Stimulated activated CD8-positive, alpha-beta memory T cell treated with anti-CD3 and anti-CD28 coated beads, Interleukin-2, amount 100 ng/mL, for 1 hour (primary cell): ENCODE measurements at places on chromosomes 4 and X.

- no peak for DNase-seq
These were observed 1047.6 kb downstream of the TECRL start for GRCh38 chr4:63361628-63362027.

- no peak for DNase-seq
These were observed 16.5 kb downstream of the CXCL1 start for GRCh38 chr4:73885574-73886267.

DNA sequence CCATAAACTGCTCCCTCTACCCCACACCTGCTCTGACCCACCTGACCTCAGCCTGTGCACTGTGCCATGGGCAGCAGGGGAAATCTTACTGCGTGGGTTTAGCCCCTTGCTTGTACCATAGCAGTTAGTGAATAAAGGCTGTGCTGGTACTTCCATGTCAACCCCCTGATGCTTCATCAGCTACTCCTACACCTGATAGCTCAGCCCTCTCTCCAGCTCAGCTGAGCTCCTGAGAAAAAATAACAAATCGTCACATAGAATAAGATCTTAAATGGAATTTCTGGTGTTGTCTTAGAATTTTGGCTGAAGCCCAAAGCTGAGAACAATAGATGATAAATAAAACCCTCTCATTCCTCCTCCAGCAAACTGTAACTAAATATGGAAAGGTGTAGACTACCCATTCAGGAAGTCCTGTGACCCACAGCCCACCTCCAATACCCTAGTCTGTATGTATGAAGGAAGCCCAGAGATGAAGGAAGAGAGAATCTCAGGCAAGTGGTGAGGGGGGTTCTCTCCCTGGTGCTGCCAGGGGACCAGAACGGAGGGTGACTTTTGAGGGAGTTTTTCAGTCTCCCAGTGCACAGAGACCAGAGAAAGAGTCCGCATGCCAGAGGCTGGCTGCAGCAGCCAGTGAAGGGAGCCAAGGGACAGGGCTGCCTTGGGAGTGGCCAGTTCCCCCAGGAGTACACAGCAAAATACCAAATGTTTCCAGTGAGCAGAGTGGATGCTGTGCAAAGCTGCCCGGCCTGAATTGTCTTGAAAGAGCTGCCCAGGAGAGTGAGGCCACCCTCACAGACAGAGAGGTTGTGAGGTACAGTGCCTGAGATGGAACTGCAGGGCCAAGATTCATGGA lies 227.3 kb downstream of the QDPR start:
- no peak for DNase-seq

GRCh38 chr4:74331944-74332343 lies 23.7 kb downstream of the EPGN start:
- DNase-seq, result no peak

DNA sequence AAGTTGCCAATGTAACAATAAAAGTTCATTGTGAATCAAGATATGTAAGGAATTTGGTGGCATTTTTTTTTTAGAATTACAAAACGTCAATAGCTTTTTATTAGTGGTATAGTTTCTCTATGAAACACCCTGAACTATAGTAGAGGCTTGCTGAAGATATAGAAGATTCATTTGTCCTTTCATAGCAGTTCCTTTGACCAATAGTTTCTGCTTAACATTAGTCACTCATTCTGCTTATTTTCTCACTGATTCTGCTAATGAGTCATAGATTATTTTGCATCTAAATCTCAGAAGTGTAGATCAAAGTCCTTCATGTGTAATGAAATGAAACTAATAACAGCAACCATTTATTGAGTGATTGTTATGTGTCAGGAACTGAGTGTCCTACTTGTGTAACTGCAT lies 205.0 kb upstream of the TET2 start:
- no peak for DNase-seq
